ENCODE measurements at places on chromosomes 7 and 10.

- no peak for DNase-seq
These were observed 34.0 kb downstream of the SPDYE6 start for GRCh38 chr7:102322202-102322715.

- DNase-seq, result no peak
These were observed 50.0 kb upstream of the MTPN start for GRCh38 chr7:136027160-136027559.

- no peak for DNase-seq
These were observed 18.2 kb downstream of the SEC31B start for GRCh38 chr10:100501423-100501822.

- DNase-seq, result no peak
These were observed 54.4 kb downstream of the PKD1L1 start for GRCh38 chr7:47893721-47894365.

GRCh38 chr7:77258014-77258413 lies 58.4 kb upstream of the FGL2 start:
- no peak for DNase-seq

DNA sequence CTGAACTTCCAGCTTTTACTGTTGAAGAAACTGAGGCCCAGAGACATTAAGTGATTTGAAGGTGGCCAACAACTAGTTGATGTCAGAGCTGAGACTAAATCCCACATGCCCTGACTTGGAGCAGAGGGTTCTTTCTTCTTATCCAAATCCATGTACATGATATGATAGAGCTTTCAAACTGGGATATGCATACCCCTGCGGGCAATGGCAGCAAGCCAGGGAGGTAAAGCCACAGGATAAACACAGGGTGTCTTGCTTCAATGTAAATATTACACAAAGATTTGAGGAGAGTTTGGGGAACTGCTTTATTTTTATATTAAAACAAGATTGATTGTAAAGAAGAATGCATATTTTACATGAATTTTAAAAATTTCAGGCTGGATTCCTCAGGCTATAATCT lies 2.3 kb upstream of the LRRC72 start:
- DNase-seq, result no peak

GRCh38 chr10:33833566-33833965 lies 499.1 kb upstream of the NRP1 start:
- no peak for DNase-seq

DNA sequence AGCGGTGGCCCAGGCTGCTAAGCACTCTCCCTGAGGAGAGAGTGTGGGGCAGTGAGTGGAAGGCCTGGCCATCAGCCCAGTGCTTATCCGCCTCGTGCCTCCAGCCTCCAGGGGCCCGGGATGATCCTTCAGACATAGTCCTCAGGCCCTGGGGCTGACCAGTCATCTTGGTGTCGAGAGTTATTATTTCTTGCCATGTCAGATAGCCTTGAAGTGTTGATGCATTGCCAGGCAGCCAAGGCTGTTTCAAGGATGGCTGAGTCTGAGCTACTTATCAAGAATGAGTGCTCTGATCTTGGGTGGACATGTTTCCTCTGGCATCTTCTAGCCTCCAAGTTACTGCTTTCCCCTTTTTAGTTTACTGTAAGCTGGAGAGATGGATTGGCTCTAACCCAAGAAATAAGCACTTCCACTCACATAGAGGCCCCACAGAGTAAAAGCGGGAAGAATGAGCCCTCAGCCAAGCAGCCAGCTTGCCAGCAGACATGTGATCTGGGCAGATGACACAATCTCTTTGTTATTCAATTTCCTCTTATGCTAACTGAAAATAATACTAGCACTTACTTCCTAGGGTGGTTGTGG lies 136.5 kb upstream of the NAMPT start:
- DNase-seq, result no peak

- no peak for DNase-seq
These were observed 65.1 kb downstream of the ATXN7L1 start for GRCh38 chr7:105811189-105811847.

DNA sequence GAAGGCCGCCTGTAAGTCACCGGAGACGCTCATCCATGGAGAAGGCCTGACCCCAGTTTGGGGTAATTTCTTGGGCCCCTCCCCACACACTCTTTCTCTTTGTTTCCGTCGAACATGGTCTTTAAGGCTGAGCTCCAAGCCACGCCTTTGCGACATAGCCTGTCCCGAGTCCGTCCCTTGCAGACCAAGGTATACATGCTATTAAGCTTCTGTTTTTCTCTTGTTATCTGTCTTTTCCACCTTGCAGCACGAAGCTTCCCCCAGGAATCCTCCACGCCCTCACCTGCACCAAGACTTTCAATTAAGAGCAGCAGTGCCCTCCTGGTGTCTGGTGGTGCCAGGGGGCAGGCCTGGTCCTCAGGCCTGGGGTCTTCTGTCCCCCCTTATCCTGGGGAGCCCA lies 4.2 kb upstream of the FAM20C start:
- no peak for DNase-seq

- DNase-seq, result no peak
These were observed 615 bp downstream of the ARHGAP12 start for GRCh38 chr10:31927884-31928548.

- DNase-seq, result no peak
These were observed 231.3 kb downstream of the MDFIC start for GRCh38 chr7:115153176-115153575.

GRCh38 chr10:132243626-132244025 lies 56.9 kb downstream of the DPYSL4 start:
- DNase-seq, result no peak

DNA sequence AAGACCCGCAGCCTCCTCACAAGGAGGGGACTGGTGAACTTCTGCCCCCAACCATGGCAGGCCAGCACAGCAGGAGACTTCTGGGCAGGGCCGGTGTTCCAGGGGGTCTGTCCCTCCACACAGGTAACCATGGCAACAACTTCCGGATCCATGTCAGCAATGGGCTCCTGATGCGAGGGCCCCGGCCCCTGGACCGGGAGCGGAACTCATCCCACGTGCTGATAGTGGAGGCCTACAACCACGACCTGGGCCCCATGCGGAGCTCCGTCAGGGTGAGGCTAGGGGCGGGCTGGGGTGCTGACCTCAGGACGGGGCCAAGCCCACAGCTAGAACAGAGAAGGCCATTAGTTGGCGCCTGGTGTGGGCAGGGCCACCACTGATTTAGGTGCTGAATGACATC lies 5.7 kb upstream of the C10orf105 start:
- DNase-seq, result no peak

DNA sequence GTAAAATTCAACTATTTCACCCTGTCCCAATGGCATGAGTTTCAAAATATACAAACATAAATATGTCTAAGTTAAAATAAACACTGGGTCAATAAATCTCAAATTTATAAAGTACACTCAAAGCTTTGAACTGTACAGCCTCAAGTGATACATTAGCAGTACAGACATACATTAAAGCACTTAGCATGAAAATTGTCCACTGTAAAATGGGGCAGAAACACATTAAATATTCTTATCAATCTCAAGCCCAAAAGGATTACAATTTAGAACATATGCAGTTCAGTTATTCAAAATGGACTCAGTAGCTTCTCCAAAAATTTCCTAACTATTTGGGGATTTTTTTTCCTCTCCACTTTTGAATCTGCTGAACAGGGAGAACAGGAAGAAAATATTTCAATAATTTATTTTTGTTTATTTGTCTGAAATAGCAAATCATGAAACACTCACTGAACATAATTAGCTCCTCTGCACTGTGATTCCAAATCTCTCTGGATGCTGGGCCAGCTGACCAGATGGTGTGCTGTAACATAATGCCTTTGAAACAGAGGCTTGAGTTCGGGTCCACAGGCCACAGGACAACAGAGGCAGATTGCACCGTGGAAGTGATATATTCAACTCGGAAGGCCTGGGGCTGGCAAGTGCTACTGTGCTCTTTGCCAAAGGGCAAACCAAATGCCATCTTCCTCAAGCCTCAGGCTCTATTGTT lies 248.9 kb upstream of the LRRN3 start:
- no peak for DNase-seq

- DNase-seq, result no peak
These were observed 2.2 kb upstream of the SKIDA1 start for GRCh38 chr10:21527598-21528235.

- DNase-seq, result no peak
These were observed 13.7 kb upstream of the DLX6 start for GRCh38 chr7:96991546-96992191.

- DNase-seq, result peak; percentile 1
These were observed 36.7 kb upstream of the UBE2H start for GRCh38 chr7:129989466-129989865.

DNA sequence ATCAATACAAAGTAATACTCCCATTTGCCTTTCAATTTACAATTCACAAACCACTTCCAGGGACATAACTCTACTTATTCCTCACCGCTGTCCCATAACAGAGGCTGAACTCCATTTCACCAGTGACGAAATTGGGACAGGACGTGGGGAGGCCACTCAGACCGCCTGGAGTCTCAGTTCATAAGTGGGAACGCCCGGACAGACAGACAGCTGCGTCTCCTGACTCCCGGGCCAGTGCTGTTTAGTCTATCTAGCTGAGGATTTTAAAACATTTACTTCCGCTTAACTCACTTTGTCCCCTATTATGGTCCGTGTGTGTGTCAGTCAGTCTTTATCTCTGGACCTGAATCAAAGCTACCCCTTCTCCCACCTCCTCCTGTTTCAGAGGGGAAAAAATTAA lies 67.4 kb upstream of the ZNF438 start:
- DNase-seq, result no peak

GRCh38 chr10:14022954-14023672 lies 307.6 kb downstream of the FRMD4A start:
- no peak for DNase-seq

- no peak for DNase-seq
These were observed 441.4 kb upstream of the FOXK1 start for GRCh38 chr7:4240520-4241303.

DNA sequence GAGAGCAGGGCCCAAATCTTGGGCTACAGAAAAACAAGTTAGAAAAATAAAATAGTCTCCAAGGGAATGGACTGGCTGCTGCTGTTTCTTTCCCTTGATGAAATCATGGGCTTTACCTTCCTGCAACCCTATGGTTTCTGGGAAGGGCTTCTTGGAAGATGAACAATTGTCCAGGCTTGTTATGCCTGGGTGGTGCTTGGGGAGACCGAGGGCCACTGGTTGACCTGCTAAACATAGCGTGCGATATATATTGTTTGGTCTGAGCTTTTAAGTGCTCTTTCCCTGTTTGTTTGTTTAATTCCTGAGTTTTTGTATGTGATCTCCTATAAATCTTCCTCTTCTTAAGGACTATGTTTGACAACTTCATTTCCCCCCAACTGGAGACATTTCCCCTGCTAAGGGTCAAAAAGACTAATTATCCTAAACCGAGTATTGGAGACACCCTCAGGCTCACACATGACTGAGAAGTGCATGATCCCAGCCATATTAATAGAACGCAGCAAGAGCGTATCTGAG lies 37.9 kb downstream of the SLC25A28 start:
- DNase-seq, result no peak

- no peak for DNase-seq
These were observed 451.0 kb upstream of the GALNT17 start for GRCh38 chr7:70680743-70681468.

- DNase-seq, result no peak
These were observed 71.8 kb downstream of the SGCE start for GRCh38 chr7:94584113-94584512.

DNA sequence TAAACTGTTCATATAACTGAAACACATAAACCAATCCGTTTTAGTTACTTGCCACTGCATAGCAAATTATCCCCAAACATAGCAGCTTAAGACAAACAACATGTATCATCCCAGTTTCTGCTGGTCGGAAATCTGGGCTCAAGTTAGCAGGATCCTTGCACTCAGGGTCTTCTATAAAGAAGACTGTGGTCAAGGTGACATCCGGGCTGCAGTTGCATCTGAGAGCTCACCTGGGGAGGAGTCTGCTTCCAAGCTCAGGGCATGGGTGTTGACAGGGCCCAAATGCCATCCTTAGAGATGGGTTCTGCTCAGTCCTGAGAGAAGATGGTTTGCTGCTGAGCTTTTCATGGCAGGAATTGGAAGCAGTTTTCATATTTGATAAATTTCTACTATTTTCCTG lies 431.2 kb downstream of the PAXIP1 start:
- no peak for DNase-seq

GRCh38 chr7:87912121-87912520 lies 21.9 kb upstream of the ADAM22 start:
- DNase-seq, result no peak

DNA sequence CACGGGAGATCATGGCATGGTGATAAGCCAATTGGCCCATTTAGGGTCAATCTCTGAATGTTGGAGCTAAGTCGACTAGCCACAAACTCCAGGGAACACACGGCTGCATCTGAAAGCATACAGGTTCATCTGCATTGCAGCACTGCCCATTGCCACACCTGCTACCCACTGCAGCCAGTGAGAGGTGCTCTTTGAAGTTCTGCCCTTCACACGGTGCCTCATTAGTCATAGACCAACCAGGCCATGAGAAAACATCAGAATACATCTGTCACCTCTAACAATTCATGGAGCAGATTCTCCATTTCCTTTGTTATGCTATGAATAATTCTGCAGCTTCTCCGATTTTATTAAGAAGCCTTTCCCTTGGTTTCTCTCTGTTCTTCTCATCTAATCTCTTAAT lies 65.7 kb upstream of the FAM204A start:
- DNase-seq, result no peak

GRCh38 chr7:71198887-71199286 lies 66.9 kb downstream of the GALNT17 start:
- DNase-seq, result no peak

DNA sequence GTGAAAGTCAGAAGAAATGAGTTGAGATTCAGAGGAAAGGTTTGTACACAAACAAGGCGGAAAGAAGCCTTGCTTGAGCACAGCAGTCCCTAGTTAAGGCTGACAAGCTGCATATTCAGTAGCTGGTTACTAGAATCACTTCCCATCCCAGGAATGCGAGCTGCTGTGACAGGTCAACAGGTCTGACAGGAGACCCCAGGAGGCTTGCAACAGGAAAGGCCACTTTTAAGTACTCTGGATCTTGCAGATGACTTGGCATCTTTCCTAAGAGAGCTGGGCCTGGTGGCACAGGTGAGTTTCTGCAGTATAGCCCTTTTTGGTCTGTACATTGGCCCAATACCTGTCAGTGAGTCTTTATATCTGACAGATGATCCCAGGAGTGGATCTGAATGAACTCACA lies 35.7 kb upstream of the UNC5B start:
- DNase-seq, result no peak

DNA sequence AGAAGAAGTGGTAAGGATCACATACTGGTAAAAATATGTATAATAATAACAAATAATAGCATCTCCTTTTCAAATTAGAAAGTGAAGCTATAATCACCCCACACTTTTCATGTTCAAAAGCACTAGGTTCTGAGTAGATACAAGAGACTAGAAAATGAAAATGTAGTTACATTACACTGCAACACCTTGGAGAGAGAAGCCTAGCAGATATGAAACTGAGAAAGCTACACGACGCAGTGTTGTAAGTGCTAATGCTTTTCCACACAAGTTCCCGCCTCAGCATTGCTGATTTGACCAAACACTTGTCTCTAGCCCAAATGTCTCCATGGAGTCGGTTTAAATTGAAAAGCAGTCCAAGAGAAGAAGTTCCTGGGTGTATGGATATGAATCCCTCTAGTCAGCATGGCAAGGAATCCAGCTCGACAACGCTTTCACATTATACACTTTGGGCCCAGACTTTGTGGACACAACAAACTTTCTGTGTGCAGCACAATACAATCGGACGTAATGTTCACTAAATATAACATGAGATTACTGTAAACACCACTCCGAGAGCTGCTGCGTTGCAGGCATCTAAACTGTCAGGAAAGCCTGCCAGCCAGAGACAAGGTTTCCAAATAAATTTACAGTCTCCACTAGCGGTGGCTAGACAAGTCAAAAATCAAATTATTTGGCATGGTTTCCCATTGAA lies 1.7 kb downstream of the PDE1C start:
- DNase-seq, result no peak
